ENCODE measurements at places on chromosomes 11 and 22.

DNA sequence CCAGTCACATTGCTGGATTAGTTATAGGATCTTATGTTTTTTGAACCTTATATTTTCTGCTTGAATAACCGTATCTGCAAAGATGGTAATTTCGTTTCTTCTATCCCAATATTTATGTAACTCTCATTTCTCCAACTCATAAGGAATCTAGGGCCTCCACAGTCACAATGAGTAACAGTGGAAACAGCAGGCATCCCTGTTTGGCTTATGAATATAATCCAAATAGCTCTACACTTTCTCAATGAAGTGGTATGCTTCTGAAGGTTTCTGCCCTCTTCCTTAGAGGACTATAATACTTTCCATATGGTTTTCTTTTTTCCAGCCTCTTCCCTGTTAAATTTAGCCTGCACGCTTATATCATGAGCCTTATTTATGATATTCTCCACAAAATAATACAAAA, 16.5 kb downstream of the ATP6V1E1 start:
- DNase-seq = no peak

DNA sequence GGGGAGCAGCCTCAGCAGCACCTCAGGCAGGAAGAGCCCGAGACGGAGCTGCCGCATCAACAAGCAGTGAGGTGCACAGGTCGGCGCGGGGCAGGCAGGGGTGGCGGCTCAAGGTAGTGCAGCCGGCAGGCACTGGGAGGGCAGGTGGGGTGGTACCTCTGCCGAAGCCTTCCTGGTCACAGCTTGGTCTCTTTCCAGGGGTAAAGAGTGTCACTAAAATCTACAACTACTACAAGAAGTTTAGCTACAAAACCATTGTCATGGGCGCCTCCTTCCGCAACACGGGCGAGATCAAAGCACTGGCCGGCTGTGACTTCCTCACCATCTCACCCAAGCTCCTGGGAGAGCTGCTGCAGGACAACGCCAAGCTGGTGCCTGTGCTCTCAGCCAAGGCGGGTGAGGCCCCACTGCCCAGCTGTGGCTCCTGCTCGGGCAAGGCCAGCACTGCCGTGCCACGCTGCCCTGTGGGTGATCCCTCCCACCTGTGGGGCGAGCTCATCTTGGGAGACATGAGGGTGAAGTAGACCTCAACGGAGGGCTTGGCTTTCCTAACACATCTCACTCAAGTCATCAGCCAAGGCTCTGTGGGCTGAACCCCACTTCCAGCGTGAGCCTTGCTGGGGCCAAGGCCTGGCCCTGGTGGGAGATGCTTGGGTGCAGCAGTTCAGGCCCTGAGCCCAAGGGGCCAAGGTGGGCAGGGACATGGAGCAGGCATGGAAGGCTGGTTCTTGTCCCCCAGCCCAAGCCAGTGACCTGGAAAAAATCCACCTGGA, 13.6 kb downstream of the GATD1 start:
- DNase-seq = no peak

- no peak for DNase-seq
These were observed 33.3 kb downstream of the KIAA1671 start for GRCh38 chr22:24985826-24986214.

DNA sequence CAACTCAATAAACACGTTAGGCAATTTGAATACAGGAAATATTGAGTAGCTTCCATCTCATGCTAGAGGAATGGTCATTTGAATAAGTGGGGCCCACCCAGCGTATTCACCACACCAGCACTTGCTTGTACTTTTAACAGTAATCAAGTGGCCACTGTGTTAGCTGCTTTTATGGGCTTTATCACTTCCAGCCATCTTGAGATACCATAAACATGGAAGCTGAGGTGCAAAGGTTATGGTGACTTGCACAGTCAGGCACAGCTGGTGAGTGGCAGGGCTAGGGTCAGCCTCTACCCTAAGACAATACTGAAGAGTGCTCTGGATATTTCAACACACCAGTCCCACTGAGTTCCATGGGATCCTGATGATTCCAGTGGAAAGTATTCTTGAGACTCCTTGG, 6.7 kb downstream of the JOSD1 start:
- DNase-seq = no peak

- DNase-seq = no peak
These were observed 36.0 kb downstream of the PRCP start for GRCh38 chr11:82864268-82864667.

Data from stimulated activated CD8-positive, alpha-beta memory T cell treated with anti-CD3 and anti-CD28 coated beads, Interleukin-4, amount 100 ng/mL, for 1 hour (primary cell).